ENCODE measurements at places on chromosomes 3 and 15.

GRCh38 chr3:138127636-138128365 is 4.4 kb downstream of the A4GNT start:
- DNase-seq: no peak

DNA sequence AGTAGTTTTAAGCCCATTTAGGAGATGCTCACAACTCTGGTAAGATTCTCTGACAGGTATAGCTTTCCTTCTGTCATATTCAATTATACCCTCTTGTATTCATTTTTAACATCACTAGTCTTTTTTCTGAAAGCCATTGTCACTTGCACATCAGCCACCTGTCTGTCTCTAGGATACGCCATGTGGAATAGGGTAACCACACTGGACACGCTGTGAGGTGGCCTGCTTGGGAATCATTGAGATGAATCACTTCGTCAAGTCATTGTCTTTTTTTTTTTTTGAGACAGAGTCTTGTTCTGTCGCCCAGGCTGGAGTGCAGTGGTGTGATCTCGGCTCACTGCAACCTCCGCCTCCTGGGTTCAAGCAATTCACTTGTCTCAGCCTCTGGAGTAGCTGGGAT is 7.4 kb downstream of the TM6SF1 start:
- no peak for DNase-seq

DNA sequence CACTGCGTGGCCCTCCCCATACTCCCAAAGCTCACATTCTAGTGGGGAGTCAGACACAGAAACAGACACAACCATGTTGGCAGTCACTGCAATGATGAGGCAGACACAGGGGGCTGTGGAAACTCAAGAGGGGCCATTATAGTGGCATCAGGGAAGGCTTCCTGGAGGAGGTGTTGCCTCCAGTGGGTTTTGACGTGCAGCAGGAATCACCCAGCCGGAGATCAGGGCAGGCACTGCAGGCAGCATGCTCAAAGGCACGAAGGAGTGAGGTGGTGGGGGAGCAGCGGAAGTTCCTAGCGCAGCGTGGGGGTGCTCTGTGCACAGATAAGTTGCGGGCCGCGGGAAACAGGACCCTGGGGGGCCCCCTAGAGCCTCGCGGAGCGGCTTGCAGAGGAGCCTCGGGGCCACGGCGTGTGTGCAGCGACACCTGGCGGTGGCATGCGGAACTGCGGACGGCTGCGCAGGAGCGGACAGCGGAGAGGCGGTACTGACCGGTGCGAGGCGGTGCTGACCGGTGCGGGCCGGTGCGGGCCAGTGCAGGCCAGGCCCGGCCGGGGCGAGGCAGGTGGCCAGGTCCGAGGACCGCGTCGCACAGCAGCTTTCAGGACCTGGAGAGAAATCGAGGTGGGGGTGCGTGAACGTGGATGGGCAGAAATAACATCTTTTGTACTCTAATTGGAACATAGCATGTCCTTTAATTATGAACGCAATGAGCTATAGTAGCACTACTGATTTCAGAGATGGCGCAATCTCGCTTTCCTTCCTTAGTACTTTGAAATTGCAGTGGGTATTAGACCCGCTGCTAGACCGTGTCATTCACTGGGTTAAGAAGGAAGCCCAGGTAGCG is 101.5 kb downstream of the FBLN2 start:
- DNase-seq: no peak

GRCh38 chr3:154040283-154040682 is 80.9 kb upstream of the ARHGEF26 start:
- no peak for DNase-seq

DNA sequence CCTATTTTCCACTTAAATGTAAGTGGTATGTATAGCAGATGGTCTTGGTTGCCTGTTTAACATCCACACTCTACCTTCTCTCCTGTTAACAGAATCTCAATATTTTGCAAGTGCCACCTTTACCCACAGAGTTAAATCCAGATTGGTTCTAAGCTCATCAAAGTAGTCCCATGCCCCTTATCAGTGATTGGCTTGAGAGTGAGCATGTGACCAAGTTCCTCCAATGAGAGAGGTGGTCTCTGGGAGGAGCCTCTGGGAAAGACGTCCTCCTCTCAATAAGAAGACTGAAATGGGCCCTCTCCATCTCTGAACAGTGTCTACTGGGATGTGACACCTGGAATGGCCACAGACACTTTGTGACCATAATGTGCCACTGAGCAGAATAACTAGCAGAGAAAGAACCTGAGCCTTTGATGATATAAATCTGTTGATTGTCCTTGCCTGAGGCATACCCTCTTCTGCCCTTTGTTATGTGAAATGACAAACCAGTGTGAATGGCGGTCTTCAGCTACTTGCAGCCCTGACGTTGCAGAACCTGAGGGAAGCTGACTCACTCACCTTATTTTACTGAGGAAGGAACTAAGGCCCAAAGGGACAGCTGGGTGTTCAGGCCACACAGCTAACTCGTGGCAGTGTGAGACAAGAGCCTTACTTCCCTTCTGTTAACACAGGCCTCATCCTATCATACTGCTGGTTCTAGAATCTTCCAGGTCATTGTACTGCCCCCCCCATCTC is 42.4 kb upstream of the LARS2 start:
- no peak for DNase-seq

GRCh38 chr3:125406070-125406469 is 30.9 kb upstream of the ZNF148 start:
- no peak for DNase-seq

DNA sequence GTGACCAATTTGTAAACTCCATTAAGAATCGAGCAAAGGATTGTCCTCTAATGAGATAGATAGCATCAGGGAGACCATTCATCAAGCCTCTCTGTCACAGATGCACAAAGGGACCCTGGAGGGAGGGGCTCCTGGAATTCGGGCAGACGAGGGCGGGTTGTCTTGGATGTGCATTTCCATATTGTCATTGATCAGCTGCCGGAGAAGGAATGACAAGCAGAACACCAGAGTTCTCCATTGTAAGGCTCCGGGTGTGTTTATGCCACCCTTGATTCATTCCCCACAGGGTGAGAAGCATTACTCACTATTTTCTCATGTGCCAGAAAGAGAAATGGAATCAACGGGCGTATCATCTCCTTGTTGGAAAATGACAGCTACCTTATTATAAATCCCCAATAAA is 167.5 kb downstream of the EBLN2 start:
- DNase-seq: no peak

DNA sequence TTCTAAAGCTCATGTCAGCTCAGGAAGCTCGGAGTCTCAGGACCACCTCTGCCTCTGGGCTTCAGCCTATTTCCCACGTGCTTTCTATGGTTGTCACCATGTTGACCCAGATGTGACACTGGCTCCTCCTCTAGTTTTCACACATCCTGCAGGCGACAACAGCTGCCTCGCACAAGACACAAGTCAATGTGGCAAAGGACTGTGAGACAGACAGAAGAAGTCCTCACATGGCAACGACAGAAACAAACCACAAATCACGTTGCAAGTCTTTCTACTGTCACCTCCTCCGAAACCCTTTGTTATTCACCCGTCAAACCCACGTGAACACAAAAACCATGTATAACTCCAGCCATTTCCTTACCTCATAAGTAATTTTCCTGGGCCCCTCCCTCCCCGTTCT is 194.5 kb downstream of the MEX3B start:
- DNase-seq: no peak
